ENCODE measurements at places on chromosomes 1 and 21. TPM values are rescaled to one million over a fixed set of nuclear protein-coding genes. Genes with fewer than 3 reads are reported as not detected.

AIM2 gene
- 0.57 TPM for total RNA-seq

DUSP10 gene
- total RNA-seq: 5.0 TPM

WDR64 gene
- total RNA-seq: not detected

SOAT1 gene
- 1.7 TPM for total RNA-seq

SLC9C2 gene
- total RNA-seq: not detected

RNU1-1 gene
- under 0.01 TPM for total RNA-seq

SLFNL1 gene
- 0.76 TPM for total RNA-seq

EXO1 gene
- 1.9 TPM for total RNA-seq

ROR1 gene
- 9.0 TPM for total RNA-seq

GBP6 gene
- total RNA-seq: 513 TPM

AMPD1 gene
- 0.57 TPM for total RNA-seq

NBPF10 gene
- total RNA-seq: 0.72 TPM

CHIA gene
- total RNA-seq: not detected

OVAAL gene
- total RNA-seq: not detected

RXFP4 gene
- total RNA-seq: not detected

OR6N1 gene
- total RNA-seq: not detected

CRNN gene
- 2,409 TPM for total RNA-seq

AKNAD1 gene
- 2.6 TPM for total RNA-seq

ZNF593OS gene
- not detected for total RNA-seq

TMEM82 gene
- not detected for total RNA-seq

All from esophagus squamous epithelium (tissue), 5 donors.